ENCODE measurements at places on chromosomes 6 and 20. TPM values are rescaled to one million over a fixed set of nuclear protein-coding genes. Genes with fewer than 3 reads are reported as not detected.

Gene FOXQ1
- not detected for polyA plus RNA-seq

Gene LPA
- polyA plus RNA-seq = not detected

Gene POPDC3
- polyA plus RNA-seq = 50.3 TPM

Gene CAGE1
- not detected for polyA plus RNA-seq

Gene CCR6
- not detected for polyA plus RNA-seq

Gene CCM2L
- 12.9 TPM for polyA plus RNA-seq
